Neuronal stem cell (in vitro differentiated cells): ENCODE measurements at places on chromosomes 2 and 18.

GRCh38 chr2:26982102-26982742, 11.8 kb downstream of the MAPRE3 start:
- DNase-seq = no peak

GRCh38 chr2:176876493-176877103, 336.0 kb upstream of the HNRNPA3 start:
- DNase-seq = no peak

- no peak for DNase-seq
Observed at GRCh38 chr18:10379522-10379921, 74.9 kb upstream of the APCDD1 start.

DNA sequence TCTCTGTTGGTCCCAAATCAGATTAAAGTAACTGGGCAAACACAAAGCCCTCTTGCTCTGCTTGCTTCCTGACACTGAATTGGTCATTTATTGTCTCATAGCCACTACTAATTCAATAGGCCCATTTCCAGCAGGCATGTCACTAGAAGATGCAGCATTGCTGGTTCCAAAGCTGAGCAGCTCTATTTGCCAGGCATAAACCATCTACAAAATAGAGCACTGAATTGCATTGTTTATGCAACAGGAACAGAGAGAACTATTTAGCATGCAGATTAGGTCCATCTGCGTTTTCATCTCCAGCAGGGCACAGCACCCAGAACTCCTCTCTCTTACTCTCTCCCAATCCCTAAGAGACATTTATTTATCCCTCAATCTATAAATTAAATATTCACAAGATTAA, 227.6 kb downstream of the SUCLG1 start:
- DNase-seq = no peak

DNA sequence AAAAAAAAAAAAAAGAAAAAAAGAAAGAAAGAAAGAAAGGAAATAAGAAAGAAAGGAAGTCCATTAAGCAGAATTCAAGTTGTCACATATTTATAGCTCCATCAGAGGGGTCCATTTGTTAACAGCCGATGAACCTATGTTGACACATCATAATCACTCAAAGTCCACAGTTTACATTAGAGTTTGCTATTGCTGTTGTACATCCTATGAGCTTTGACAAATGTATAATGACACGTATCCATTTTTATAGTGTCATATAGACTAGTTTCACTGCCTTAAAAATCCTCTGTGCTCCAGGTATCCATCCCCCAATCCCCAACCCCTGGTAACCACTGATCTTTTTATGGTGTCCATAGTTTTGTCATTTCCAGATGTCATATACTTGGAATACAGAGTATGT, 335.2 kb downstream of the RND3 start:
- no peak for DNase-seq

- no peak for DNase-seq
Observed at GRCh38 chr2:169743549-169743948, 9.9 kb downstream of the KLHL23 start.

DNA sequence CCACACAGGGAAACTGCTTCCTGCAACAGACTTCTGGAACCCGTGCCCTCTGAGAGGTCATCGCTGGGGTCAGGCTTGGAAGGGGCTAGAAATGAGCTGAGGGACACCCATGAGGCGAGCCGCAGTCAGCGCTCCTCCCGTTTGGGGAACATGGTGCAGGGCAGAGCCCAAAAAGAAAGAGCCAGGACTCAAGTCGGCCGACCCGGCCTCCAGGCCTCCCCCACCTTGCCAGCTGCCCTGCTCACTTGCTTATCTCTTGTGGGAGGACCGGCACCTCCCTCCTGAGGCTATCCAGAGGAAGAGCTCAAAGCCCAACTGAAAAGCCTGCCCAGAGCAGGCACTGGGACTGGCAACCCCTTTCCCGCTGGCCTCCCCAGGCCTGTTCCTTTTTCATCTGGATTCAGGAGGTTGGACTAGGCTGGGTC, 43.6 kb downstream of the SCTR start:
- no peak for DNase-seq

- DNase-seq = no peak
Observed at GRCh38 chr18:73535990-73536389, 611.6 kb downstream of the FBXO15 start.

DNA sequence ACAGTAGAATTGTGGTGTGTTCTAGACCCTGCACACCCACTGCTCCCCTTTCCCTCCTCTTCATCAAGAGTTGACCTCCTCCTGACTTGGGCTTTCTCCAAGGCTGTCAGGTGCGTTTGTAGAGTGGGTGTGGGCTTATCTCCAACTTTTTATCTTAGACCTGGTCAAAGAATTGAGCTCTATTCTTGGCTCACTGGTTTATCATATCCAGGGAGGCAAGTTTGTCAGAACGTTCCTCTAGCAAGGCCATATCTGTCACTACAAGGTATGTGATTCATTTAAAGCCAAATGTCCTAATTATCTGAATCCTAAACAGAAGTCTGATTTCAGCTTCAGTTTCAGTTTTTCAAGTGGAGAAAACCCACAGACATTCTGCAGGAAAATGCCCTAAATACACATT, 117.1 kb upstream of the MGAT5 start:
- DNase-seq = no peak
